ENCODE measurements at places on chromosomes 2 and 18.
A peak's percentile ranks its signal among the peaks of the same experiment; 100 is the strongest.

GRCh38 chr2:59996855-59997254 is 556.6 kb downstream of the BCL11A start:
- DNase-seq, result no peak

- no peak for DNase-seq
Observed at GRCh38 chr2:71790226-71791060, 337.1 kb downstream of the DYSF start.

GRCh38 chr18:58024139-58024538 is 19.9 kb upstream of the NEDD4L start:
- DNase-seq, result no peak

DNA sequence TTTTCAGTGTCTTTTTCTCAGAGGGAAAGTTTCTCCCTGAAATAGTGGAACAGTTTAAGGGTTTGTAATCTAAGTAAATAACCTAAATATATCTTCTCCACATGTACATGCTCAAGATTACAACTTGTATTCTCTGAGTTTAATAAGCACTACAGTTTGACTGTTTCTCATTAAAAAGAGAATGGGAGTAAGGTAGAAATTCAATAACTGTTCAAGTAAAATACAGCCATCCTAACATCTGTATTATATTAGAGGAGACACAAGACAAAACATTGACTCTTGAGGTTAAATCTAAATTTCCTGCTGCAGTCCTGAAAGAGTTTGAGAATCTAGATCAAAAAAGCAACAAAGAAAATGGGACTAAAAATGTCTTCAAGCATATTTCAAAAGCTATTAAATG is 73.0 kb upstream of the ZNF397 start:
- DNase-seq, result no peak

DNA sequence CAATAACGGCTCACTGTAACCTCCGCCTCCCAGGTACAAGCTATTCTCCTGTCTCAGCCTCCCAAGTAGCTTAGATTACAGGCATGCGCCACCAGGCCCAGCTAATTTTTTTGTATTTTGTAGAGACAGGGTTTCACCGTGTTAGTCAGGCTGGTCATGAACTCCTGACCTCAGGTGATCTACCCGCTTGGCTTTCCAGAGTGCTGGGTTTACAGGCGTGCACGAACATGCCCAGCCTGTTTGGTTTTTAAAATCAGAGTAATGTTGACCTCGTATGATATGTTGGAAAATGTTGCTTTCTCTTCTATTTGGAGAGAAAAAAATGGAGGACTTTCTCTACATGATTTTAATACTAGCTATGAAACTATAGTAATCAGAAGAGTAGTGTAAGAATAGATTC is 386.2 kb downstream of the PTH2R start:
- no peak for DNase-seq

DNA sequence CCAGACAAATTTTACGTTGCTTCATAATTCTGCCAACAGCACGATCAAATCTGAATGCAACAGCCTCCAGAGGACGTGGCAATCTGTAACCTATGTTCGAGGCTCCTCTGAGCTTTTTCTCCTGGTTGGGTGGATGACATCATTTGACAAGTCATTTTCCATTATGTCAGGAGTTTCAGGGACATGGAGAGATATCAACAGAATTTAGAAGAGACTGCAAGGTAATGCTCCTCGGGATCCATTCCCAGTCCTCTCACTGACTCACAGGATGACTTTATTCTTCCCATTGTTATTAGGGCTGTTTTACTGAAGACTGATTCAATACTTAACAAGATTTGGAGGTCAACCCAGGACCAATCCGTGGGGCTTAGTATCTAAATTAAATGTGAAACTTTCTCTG is 72.5 kb upstream of the RNF152 start:
- DNase-seq, result no peak

- no peak for DNase-seq
Observed at GRCh38 chr18:67651438-67651837, 134.9 kb upstream of the DSEL start.

DNA sequence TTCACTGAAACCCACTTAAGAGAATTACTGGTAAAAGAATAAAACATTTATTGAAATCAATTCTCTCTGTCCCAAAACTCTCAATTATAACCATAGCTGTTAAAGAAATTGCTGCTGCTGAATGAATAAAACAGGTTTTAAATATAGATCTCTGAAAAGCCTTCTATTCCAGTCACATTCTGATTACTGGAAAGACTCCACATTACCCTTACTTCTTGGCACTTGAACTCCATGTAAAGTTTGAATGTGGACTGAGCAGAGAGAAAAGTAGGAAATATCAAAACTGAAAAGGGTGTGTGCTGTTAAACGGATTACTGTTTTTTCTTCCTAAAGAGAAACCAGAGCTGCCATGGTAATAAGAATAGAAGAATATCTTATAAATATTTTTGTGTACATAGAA is 655.3 kb upstream of the SETBP1 start:
- DNase-seq, result no peak

GRCh38 chr2:60548311-60548710 is 5.1 kb downstream of the BCL11A start:
- no peak for DNase-seq

DNA sequence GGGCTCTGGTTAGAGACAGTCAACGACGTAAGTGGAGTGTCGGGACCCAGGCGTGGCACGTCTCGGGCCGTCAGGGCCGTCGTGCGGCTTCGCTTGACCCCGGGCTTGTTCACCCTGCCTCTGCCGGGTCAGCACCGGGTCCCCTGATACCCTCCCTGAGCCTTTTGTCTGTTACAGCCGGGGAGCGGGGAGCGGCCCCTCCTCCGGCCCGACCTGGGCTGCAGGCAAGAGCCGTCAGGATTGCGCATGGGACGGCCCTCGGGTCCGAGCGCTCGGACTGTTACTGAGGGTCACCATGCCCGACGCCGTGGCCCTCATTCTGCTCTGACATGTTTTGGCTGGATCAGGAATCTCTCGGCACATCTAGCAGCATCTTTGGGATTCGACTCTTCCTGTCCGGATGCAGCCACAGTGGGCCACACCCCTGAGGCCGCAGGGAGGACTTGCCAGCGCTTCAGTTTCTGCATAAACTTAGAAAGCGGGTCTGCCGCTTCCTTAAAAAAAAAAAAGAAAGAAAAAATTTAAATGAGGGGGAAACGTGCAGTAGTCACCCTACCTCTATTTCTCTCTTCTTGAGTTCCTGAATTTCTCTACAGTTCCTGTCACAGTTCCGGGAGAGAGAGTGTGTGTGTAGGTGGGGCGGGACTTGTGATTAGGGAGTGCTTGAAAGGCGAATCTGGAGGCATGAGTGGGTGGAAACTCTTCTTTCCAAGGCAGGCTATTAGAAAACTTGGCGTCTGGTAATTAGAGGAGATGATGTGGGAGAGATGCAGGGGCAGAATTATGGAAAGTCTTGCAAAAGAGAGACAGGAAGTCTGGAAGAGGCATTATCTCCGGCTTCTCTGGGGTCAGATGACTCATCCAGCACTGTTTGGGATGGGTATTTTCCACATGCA is 909 bp downstream of the TMEM87B start:
- no peak for DNase-seq

- DNase-seq, result no peak
Observed at GRCh38 chr2:150876251-150876950, 385.3 kb downstream of the RBM43 start.

GRCh38 chr2:101811226-101812015 is 113.9 kb downstream of the MAP4K4 start:
- DNase-seq, result no peak

GRCh38 chr2:149627111-149627801 is 39.7 kb upstream of the MMADHC start:
- no peak for DNase-seq

DNA sequence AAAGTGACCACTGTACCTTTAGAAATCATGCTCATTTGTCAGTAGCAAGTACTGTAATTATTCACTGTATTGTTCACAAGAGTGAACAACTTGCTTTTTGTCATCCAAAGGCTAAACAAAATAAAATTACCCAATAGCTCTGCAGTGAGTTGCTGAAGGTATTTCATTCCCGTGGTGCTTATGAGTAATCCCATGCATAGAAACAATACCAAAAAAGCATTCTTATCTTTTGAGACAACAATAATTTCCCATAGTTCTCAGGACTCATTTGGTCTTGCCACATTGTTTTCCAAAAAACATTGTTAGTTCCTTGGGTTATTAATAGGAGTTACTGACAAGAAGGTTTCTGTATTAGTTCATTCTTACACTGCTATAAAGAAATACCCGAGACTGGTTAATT is 503.2 kb upstream of the FAM98A start:
- no peak for DNase-seq

DNA sequence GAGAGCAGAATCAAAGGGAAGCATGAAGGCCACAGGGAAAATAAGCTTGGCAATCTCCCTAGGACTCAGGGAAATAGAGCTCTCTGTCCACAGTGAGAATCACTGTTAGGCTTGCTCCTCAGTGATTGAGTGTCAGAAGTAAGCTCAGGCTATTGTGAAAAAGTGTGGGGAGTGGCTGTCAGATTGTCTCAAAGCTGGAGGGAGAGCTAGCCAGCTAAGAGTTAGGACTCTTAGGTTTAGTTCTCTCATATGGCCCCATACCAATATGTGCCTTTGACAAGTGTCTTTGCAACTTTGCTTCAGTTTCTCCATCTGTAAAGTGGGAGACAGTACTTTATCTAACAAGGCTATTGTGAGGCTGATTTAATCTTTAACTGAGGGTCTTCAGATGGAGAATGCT is 17.2 kb downstream of the EIF4E2 start:
- no peak for DNase-seq

DNA sequence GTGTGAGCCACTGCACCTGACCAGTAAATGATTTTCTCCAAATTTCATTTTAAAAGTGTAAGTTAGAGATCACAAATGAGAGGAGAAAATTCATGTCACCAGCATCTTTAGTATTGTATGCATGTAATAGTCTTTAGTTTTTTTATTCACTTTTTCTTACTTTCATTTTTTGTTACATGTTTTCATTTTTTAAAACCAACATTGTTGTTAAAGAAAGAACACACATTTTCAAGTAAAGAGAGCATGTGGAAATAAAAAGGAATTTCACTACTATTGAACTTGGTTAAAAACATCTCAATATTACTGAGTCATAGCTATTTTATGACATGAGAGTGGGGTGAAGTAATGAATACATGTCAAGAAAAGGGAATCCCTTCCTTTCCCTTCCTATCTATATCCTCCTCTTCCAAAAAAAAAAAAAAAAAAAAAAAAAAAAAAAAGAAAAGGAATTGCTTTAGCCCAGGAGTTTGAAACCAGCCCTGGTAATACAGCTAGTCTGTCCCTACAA is 29.1 kb upstream of the PMAIP1 start:
- no peak for DNase-seq

DNA sequence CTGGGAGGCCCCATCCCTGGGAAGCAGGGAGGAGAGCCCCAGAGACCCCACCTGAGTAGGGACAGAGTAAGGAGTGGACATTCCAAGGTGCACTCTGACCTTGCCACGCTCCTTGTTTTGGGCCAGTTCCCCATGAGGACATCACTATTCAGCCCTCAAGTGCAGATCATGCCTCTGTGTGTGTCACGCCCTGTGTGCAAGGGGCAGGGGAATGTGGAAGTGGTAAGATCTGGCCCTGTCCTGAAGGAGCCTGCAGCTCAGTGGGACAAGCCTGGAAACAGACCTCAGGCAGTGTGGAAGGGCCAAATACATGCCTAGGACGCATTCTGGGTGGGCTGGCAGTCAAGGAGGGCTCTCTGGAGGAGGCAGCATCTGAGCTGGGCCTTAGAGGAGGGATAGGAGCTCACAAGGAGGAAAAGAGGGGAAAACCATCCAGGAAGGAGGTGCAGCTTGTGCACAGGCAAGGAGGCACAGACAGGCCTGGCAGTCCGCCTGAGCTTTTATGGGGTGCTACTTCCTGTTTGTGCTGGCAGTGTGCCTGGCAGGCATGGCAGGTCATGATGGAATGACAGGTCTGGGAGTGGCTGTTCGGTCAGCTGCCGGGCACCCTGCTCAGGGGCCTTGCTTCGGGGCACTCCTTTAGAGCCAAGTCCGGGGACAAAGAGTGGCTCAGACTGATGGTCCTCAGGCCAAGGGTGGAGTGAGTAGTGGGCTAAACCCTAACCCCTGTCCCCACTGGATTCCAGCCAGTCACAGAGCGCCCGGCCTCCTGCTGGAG is 3.3 kb downstream of the KLHL30 start:
- DNase-seq, result no peak

GRCh38 chr2:128306081-128306930 is 12.4 kb downstream of the HS6ST1 start:
- peak; percentile 90 for DNase-seq

- no peak for DNase-seq
Observed at GRCh38 chr18:37567994-37568359, 2.4 kb upstream of the CELF4 start.

DNA sequence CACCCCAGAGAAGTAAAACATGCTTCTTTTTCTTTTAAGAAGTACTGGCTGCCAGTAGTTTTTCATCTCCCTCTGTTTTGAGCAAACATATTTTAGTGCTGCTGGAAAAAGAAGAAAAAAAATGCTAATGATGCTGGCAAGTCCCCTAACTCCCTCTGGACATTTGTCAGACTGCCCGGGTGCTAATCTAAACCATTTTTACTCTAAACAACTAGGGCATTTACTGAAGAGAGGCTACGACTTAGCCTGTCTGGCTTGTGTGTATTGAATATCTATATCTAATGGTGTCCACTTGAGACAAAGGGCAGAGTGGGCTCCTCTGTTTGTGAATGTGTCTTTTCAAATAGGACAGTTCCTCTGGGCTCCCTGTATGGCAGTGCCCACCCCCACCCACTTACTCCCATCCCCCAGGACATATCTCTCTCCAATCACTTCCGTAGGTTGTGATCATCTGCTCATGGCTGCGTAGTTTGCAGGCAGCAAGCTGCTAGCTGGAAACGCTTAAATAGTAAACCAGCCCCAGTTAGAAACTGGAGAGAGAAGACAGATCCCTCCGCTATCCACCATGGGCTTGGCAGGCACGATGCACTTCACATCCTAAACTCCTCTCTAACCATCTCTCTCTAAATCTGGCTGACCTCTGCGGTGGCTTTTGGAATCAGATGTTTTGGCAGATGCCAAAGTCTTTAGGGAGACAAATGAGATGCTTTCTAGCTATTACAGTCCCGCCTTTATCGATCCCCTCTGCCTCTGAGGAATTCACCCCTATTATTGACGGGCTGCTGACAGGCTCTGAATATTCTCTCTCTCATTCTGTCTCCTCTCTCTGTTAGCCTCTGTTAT is 58.3 kb downstream of the DOCK10 start:
- DNase-seq, result no peak

- no peak for DNase-seq
Observed at GRCh38 chr2:10085043-10085667, 4.9 kb upstream of the CYS1 start.

- DNase-seq, result no peak
Observed at GRCh38 chr2:36963734-36964133, 2.6 kb downstream of the STRN start.

GRCh38 chr2:223801736-223802135 is 35.6 kb downstream of the AP1S3 start:
- DNase-seq, result no peak
